ENCODE measurements at places on chromosomes 5 and 9.

DNA sequence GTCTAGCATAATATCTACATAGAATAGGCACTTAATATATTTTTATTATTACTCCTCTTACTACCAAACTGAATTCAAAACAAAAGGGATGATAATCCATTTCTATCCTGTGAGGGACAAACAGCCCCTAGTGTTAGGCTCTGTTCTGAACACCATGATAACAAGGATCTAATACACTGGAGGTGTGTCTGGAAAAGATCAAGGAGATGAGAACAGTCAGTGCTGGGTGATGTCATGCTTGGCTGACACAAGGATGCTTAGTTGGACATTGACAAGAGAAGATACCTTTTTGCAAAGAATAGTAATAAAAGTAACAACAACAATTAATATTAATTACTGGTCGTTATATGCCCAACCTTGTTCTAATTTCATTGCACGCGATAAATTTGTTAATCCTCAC lies 458.7 kb downstream of the EBF1 start:
- no peaks in the 10 kb centered on the region for H3K36me3 ChIP-seq
- no peak overlapping the region for H3K27ac ChIP-seq
- no peaks in the 10 kb centered on the region for H3K4me1 ChIP-seq
- no peak overlapping the region for H3K4me3 ChIP-seq

DNA sequence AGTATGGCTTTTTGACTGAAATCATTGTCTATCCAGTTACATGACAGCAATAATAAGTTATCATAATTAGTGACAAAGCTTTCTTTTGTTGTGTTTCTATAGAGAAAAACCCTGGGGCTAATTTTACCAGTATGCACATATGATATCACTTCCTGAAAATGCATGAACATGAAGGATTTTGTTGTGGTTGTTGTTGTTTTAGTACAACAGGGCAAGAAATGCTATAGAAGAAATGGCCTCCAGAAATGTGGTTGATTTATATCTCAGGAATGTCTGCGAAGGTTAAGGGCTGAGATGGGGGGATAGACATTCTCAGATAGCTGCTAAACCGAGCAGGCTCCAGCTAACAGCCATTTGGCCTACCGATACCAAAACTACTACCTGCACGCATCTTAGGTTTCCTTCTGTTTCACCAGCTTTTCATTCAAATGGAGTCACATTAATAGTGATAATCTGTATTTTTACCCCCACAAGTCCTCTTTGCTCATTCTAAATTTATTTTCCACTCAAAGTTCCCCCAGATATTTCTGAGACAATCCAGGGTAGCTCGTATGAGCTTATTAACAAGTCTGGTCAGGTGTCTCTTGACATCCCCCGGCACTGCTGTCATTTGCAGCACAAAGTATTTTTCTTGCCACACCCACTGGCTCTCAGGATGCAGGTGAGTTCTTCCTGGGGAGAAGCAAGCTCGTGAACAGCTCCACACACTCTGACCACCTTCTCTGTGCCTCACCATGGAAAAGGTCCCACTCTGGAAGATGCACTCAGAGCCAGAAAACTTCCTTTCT lies 232.4 kb upstream of the GAS1 start:
- H3K4me1 ChIP-seq, result no peaks in the 10 kb centered on the region
- no peak overlapping the region for H3K4me3 ChIP-seq
- no peak for DNase-seq
- H3K36me3 ChIP-seq, result no peaks in the 10 kb centered on the region
- H3K27me3 ChIP-seq, result no peaks in the 10 kb centered on the region
- H3K27ac ChIP-seq, result no peak overlapping the region

DNA sequence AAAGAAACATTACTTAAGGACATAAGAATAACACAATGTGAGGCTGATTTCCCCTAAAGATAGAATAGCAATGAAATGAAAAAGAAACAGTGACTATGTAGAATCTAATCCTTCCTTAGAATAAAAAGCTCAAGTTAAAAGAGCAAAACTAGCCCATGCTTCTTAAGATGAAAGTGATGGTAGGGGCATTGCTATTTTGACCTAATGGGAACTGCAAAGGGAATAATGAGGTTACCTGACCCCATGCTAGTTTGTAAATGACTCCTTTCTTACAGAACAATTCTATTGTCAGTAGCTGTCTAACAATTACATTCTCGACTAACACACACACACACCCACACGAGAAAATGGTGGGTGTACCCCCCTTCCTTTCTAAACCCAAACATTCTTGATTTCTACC lies 575.8 kb downstream of the CSNK1G3 start:
- DNase-seq, result no peak
- no peaks in the 10 kb centered on the region for H3K27me3 ChIP-seq
- H3K4me3 ChIP-seq, result no peak overlapping the region
- no peaks in the 10 kb centered on the region for H3K4me1 ChIP-seq
- no peak overlapping the region for H3K27ac ChIP-seq
- no peaks in the 10 kb centered on the region for H3K36me3 ChIP-seq

GRCh38 chr9:93257808-93258331 lies 73.9 kb downstream of the WNK2 start:
- H3K36me3 ChIP-seq, result no peaks in the 10 kb centered on the region
- no peak for DNase-seq
- H3K27ac ChIP-seq, result no peak overlapping the region
- no peak overlapping the region for H3K4me3 ChIP-seq
- H3K4me1 ChIP-seq, result no peaks in the 10 kb centered on the region

DNA sequence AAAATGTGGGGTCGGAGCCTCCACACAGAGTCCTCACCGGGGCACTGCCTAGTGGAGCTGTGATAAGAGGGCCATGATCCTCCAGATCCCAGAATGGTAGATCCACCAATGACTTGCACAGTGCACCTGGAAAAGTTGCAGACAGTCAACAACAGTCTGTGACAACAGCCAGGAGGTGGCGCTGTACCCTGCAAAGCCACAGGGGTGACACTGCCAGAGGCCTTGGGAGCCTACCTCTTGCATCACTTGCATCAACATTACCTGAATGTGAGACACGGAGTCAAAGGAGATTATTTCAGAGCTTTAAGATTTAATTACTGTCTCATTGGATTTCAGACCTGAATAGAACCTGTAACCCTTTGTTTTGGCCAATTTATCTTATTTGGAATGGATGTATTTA lies 614.1 kb upstream of the CDH9 start:
- DNase-seq, result no peak
- H3K4me3 ChIP-seq, result no peak overlapping the region
- H3K27ac ChIP-seq, result no peak overlapping the region
- no peaks in the 10 kb centered on the region for H3K36me3 ChIP-seq
- H3K4me1 ChIP-seq, result no peaks in the 10 kb centered on the region

- no peak overlapping the region for H3K4me3 ChIP-seq
- H3K36me3 ChIP-seq, result no peaks in the 10 kb centered on the region
- no peak overlapping the region for H3K27ac ChIP-seq
- no peaks in the 10 kb centered on the region for H3K27me3 ChIP-seq
- no peaks in the 10 kb centered on the region for H3K4me1 ChIP-seq
Observed at GRCh38 chr5:37511646-37512045, 132.5 kb downstream of the WDR70 start.

- no peak overlapping the region for H3K4me3 ChIP-seq
- no peaks in the 10 kb centered on the region for H3K36me3 ChIP-seq
- no peaks in the 10 kb centered on the region for H3K27me3 ChIP-seq
- no peaks in the 10 kb centered on the region for H3K4me1 ChIP-seq
Observed at GRCh38 chr5:143986516-143987212, 174.7 kb downstream of the HMHB1 start.

DNA sequence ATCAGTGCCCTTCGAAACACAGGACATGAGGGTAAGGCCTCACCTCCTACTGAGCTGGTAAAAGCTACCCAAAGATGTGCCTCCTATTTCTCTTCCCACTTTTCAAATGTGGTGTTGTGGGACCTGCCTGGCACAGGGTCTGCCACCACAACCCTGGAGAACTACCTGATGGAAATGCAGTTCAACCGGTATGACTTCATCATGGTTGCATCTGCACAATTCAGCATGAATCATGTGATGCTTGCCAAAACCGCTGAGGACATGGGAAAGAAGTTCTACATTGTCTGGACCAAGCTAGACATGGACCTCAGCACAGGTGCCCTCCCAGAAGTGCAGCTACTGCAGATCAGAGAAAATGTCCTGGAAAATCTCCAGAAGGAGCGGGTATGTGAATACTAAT lies 1.9 kb downstream of the IRGM start:
- no peaks in the 10 kb centered on the region for H3K27me3 ChIP-seq
- no peak for DNase-seq
- H3K4me3 ChIP-seq, result no peak overlapping the region
- peaks cover 8% of the 10 kb centered on the region for H3K4me1 ChIP-seq
- H3K27ac ChIP-seq, result no peak overlapping the region

DNA sequence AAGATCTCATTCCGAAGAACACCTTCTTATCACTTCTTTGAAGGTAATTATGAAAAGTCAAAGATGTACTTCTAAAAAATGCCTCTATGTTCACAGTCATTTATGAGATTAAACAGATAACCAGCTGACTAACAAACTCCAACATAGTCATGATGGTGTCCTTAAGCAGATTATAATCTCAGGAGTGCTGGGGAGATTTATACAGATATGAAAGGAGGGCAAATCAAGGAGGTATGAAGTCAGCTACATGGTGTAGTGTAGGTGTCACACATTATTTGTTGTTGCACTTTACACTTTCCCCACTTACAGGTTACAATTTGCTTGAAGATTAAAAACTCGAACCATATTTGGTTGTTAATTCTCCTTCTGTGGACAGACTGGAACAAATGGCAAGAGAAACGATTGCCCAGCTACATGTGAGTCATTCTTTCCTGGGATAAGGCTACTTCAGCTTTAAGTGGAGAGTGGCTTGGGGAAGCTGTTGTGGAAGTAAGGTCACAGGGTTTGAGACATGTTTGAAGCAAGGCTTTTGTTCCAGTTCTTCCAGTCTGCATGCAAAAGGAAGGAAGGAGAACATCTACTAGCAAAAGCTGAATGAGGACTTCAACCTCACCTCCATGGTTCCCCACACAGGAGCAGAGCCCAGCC lies 320.1 kb downstream of the ADGRV1 start:
- no peaks in the 10 kb centered on the region for H3K36me3 ChIP-seq
- no peaks in the 10 kb centered on the region for H3K27me3 ChIP-seq
- H3K4me3 ChIP-seq, result no peak overlapping the region
- no peak overlapping the region for H3K27ac ChIP-seq
- H3K4me1 ChIP-seq, result no peaks in the 10 kb centered on the region

DNA sequence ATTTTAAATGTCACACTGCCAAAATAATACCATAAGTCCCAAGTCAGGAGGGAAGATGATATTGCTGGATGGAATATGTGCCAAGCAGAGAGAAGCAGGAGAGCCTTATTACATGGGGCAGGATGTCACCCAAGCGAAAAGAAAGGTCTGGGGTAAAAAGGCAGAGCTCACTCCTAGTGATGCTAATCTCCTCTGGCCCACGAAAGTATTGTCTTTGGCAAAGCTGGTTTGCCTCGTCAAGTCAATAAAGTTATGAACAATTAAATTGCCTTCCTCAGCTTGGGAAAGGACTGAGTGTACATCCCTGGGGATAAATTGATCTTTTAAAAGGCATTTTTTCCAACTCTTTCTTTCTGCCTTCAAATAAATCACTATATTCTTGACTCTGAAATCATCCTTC lies 220.6 kb downstream of the DMAC1 start:
- H3K36me3 ChIP-seq, result no peaks in the 10 kb centered on the region
- H3K4me1 ChIP-seq, result no peaks in the 10 kb centered on the region
- no peak overlapping the region for H3K27ac ChIP-seq
- H3K4me3 ChIP-seq, result no peak overlapping the region
- no peaks in the 10 kb centered on the region for H3K27me3 ChIP-seq
- DNase-seq, result no peak

DNA sequence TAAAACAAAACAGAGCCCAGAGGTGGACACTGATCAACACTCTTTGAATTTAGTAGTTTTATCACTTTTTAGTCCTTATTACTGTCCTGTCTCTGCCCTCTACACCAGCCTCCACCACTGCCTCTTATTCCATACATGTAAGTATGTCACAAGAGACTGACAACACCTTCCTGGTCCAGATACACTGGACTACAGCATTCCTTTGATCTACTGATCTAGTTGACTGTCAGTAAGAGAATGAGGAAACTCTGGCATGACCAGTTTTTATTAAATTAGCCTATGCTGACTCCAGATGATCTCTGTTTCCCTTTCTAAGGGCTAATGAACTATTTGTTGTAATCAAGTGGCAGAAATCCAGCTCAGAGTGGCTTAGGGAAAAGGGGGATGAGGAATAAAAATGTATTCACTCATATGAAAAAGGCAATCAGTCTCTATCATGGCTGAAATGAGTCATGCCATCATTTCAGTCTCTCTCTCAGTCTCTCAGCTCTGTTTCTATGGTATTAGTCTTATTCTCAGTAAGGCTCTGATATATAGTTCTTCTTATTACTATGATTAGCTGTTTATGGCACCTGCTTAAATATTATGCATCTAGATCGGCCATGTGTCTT lies 5.5 kb downstream of the ARHGEF37 start:
- no peak overlapping the region for H3K27ac ChIP-seq
- H3K4me3 ChIP-seq, result no peak overlapping the region
- H3K36me3 ChIP-seq, result no peaks in the 10 kb centered on the region
- H3K27me3 ChIP-seq, result no peaks in the 10 kb centered on the region
- no peaks in the 10 kb centered on the region for H3K4me1 ChIP-seq

DNA sequence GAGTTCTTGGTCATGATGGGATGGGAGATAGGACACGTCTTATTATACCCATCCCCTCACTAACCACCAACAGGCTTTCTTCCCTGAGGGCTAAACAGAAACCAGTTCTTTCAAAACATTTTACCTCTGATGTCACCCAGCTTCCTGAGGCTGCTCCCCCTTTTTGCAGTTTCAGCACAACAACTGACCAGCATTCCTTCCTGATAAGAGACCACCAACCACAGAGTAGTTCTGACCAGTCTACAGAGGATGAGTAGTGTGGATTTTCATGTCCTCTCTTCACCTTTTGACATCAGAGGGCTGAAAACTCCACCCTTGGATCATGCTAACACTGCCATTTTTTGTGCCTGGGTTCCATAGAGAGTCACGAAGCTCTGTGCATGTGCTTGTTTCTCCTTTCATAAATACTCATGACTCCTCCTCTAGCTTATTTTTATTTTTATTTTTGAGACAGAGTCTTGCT lies 82.6 kb downstream of the OSTF1 start:
- no peak for DNase-seq
- peaks cover 14% of the 10 kb centered on the region for H3K4me1 ChIP-seq
- H3K27me3 ChIP-seq, result no peaks in the 10 kb centered on the region
- no peaks in the 10 kb centered on the region for H3K36me3 ChIP-seq

DNA sequence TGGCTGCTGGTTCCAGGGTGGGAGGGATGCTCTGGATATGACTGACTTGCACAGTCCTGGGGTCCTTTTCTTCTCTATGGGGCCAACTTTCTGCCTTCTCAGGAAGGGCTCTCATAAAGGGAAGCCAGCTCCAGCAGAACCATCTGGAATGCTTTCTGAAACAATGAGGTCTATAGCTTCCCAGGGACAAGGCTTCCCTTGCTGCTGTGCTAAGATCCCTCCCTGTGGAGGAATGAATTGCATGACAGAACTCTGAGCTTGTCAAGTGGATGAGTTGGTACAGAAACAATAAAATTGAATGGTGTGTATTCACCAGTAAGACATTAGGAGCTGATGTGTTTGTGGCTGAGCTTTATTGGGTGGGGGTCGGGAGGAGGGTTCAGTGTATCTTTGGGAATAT lies 19.8 kb downstream of the CKMT2 start:
- no peak for DNase-seq
- no peaks in the 10 kb centered on the region for H3K27me3 ChIP-seq
- no peak overlapping the region for H3K27ac ChIP-seq
- H3K4me3 ChIP-seq, result no peak overlapping the region

- H3K27ac ChIP-seq, result peak overlapping the region; percentile 76
- peaks cover 53% of the 10 kb centered on the region for H3K4me1 ChIP-seq
- peak overlapping the region; percentile 87 for H3K4me3 ChIP-seq
- no peaks in the 10 kb centered on the region for H3K27me3 ChIP-seq
- peak; percentile 64 for DNase-seq
- H3K36me3 ChIP-seq, result no peaks in the 10 kb centered on the region
Observed at GRCh38 chr9:131394464-131395156, 724 bp downstream of the PRRC2B start.
